ENCODE measurements at places on chromosomes 4 and X.
A peak's percentile ranks its signal among the peaks of the same experiment; 100 is the strongest.

- peak; percentile 80 for DNase-seq
Measured at GRCh38 chrX:149504226-149504914, 736 bp downstream of the IDS start.

DNA sequence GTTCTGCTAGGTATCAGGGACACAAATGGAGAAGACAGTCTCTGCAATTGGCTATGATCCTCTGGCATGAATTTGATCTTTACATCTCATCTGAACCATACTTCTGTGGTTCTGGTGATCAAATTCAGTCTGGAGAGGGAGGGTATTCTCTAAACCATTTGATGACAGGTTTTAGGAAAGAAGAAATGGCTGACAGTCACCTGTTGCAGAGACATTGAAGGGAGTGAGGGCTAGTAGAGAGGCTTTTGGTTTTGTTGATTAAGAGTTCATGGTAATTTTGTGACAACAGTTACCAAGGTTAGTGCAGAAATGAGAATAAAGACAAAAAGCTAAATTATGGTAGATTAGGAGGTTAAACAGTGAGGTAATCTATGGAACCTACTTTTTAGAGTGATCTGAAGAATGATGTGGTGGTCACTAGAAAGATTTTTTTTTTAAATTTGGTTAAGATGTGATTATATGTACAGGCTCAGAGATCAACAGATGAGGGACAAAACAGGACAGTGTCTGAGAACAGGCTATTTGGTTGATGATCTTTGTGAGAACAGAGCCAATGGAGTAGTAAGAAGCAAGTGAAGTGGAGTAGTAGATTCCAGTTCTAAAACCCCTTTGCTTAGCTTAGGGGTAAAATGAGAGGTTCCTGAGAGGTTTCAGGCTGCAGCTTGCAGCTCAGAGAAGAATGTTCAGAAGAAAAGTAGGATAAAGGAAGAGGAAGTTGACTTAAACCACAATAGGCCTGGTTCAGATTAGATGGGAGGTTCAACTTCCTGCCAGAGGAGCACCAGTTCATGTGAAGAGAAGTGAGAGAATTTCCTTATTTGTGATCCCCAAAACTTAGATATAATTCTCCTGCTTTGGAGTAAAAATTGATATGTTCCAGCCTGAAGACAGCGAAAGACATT is 34.7 kb downstream of the VSIG4 start:
- DNase-seq: peak; percentile 24

GRCh38 chr4:52842792-52843191 is 19.3 kb upstream of the RASL11B start:
- DNase-seq: no peak

- DNase-seq: no peak
Measured at GRCh38 chrX:33725535-33726210, 406.4 kb downstream of the FAM47A start.

- DNase-seq: no peak
Measured at GRCh38 chr4:16668488-16668887, 230.0 kb downstream of the LDB2 start.

GRCh38 chrX:152926279-152926678 is 28.4 kb downstream of the ZNF185 start:
- peak; percentile 58 for DNase-seq

- DNase-seq: no peak
Measured at GRCh38 chr4:174120446-174121295, 162.8 kb downstream of the FBXO8 start.

DNA sequence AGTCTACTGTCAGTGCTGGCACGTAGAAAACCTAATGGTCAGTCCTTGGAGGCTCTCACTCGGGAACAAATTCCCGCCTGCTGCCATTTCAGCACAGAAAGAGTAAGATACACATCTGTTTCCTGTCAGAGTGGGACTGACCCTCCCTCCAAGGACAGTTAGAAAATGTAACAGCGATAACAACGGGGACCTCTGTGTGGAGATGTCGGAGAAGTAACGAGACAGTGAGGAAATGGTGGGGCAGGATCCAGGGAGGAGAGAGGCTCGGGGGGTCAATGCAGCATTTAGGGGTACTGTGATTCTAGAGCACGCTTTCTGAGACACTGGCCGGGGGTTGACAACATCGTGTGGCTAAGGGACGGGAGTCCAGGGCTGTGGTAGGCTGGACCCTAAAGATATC is 36.0 kb upstream of the SORCS2 start:
- no peak for DNase-seq

DNA sequence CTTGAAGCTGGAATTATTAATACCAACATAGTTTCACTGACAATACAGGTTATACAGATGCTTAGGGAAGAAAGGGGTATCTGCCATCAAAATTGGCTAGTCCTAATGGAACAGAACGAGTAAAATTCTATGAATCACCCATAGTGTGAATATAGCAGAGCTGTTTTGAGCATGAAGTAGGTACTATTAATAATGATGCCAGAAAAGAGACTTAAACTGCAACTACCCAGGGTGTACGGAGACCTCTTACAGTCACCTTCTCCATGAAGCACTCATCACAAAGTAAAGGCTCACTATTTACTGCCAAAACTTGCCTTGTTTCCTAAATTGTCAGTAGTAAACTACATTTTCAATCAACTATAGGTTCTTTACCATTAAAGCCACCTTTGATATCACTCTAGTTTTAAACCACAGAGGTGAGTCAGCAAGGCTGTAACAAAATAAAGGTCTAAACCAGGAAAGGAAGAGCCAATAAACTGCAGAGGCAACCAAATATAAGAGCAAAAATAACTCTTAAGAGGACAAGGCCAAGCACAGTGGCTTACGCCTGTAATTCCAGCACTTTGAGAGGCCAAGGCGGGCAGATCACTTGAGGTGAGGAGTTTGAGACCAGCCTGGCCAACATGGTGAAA is 114.4 kb downstream of the FRYL start:
- no peak for DNase-seq

DNA sequence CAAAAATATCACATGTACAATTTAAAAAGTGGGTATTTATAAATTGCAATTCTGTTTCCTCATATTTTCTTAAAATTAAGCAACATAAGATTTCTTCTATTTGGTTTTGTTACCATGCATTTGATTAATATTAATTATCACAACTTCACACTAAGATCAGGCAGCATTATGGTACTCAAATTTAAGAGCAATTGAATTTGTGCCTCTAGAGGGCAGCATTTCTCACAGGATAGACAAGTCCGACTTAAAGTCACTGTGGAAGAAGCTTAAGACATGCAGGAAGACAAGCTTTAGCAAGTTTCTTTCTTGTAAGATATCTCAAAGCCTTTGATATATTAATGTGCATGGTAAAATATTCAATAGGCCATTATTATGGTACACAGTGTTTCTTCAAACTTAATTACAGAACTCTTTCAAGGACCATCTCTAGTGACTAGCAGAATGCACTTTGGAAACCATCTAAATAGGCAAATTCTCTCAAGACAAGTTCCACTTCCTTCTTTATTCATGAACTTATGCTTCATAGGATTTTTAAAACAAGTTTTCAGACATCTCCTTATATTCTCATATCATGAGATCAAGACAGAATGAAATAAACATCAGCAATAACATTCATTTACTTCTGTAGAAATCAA is 35.0 kb downstream of the FBXW7 start:
- peak; percentile 80 for DNase-seq
